ENCODE measurements at places on chromosomes 5 and 9.

GRCh38 chr9:135998410-135999071, 37.4 kb upstream of the UBAC1 start:
- H3K36me3 ChIP-seq: no peaks in the 10 kb centered on the region
- no peaks in the 10 kb centered on the region for H3K27me3 ChIP-seq
- no peak overlapping the region for H3K27ac ChIP-seq
- H3K4me1 ChIP-seq: peaks cover 1% of the 10 kb centered on the region
- no peak overlapping the region for H3K4me3 ChIP-seq
- no peak for DNase-seq

DNA sequence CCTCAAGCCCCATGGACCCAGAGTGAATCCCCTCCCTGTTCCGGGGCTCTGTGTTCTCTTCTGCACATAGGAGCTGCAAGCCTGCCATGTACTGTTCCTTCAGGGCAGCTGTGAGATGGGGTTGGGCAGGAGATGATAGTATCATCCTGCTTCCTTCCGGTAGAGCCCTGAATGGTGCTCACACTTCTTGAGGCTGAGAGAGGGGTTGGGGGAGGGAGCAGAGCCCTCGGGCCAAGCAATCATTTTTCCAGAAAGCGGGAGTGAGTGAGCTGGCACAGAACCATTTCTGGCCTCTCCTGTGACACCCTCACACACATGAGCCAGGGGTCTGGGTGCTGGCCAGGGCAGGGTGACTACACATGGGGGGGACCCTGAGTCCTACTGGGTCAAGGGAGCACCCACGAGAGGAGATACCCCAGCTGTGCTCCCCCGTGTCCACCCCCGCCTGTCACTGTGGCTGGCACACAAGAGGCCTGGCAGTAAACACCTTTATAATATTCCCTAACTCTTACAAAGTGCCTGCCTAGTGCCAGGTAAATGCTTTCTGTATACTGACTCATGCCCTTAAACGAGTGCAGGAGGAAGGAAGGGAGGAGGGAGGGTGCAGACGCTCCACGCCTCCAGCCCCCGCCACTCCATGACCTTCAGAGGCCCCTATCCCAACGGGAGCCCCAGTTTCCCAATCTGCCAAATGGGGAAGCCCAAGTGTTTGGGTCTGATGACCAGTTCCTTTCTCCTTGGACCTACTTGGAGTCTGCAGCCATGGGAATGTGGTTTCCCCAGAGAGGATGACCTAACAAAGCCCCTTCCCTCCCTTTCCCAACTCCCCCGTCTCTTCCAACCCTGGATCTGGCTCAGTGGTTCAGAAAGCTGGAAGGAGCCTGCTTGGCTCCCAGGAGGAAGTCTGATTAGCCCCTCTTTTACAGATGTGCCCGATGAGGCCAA, 15.5 kb downstream of the AKNA start:
- peak; percentile 72 for DNase-seq
- H3K27me3 ChIP-seq: no peaks in the 10 kb centered on the region
- peak overlapping the region; percentile 93 for H3K27ac ChIP-seq
- peaks cover 90% of the 10 kb centered on the region for H3K36me3 ChIP-seq

- no peak for DNase-seq
- no peak overlapping the region for H3K27ac ChIP-seq
- H3K36me3 ChIP-seq: no peaks in the 10 kb centered on the region
- H3K4me3 ChIP-seq: no peak overlapping the region
Observed at GRCh38 chr5:1363160-1363559, 18.3 kb upstream of the CLPTM1L start.

DNA sequence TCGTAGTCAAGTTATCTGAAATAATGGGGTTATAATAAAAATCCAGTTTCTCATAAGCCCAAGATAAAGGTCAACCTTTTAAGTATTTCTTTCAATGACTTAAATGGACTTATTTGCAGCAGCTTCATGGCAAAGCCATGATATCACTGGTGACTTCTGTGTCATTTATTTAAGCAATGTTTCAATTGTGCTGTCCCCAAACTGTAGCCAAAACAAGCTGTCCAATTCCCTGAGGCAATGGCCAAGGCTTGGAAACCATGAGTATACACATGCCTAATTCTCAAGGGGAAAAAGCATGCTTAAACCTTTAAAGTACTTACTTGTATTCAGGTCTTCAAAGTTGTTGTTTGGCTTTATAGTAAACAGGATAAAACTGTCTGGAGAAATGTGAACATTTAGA, 376.4 kb upstream of the TNC start:
- H3K27ac ChIP-seq: no peak overlapping the region
- no peak for DNase-seq
- peaks cover 2% of the 10 kb centered on the region for H3K27me3 ChIP-seq
- no peaks in the 10 kb centered on the region for H3K4me1 ChIP-seq

GRCh38 chr5:177472460-177473442, 683 bp downstream of the DBN1 start:
- H3K27ac ChIP-seq: no peak overlapping the region
- H3K27me3 ChIP-seq: peaks cover 25% of the 10 kb centered on the region
- peak overlapping the region; percentile 41 for H3K4me3 ChIP-seq

DNA sequence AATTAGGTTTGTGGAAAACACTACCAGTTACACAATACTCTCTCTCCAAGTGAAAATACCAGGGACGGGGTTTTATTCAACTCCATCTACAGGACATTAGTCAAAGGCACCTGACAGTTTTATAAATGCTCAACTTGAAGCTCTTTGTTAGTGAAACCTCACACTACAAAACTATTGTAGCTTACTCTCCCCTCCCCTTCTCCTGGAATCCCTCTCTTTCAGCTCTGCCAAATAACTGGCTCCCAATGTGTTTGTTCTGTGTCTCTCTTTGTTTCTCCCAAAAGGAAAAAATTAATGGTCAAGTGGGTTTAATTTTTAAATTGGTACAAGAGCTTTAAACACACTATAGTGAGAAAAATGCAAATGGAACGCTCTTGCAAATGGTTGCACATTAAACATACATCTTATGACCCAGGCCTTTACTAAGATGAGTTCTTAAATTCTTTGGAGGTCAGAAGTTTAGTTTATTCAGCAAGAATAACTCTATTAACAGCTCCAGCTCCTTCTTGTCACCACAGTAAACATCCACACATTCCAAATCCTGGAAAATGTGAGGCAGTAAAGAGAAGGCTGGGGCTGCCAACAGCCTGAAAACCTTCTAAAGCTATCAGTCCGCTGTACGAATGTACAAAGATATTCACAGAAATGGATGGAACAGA, 48.4 kb downstream of the ZNF608 start:
- no peaks in the 10 kb centered on the region for H3K4me1 ChIP-seq
- no peak overlapping the region for H3K4me3 ChIP-seq
- DNase-seq: no peak
- no peak overlapping the region for H3K27ac ChIP-seq
- no peaks in the 10 kb centered on the region for H3K27me3 ChIP-seq

DNA sequence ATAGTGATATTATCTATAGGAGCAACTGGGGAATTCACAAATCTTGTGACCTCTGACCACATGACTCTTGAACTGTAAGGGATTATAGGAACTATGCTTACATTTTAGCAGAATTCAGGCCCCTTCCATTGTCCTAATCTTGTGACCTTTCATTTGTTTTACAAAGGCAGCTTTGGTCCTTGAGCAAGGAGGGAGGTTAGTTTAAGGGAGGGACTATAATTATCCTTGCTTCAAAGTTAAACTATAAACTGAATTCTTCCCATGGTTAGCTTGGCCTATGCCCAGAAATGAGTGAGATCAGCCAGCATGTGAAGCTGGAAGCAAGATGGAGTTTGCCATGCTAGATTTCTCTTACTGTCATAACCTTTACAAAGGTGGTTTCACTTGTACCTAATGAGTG, 51.2 kb downstream of the TARS1 start:
- no peak for DNase-seq
- no peak overlapping the region for H3K27ac ChIP-seq
- no peak overlapping the region for H3K4me3 ChIP-seq
- H3K36me3 ChIP-seq: no peaks in the 10 kb centered on the region

DNA sequence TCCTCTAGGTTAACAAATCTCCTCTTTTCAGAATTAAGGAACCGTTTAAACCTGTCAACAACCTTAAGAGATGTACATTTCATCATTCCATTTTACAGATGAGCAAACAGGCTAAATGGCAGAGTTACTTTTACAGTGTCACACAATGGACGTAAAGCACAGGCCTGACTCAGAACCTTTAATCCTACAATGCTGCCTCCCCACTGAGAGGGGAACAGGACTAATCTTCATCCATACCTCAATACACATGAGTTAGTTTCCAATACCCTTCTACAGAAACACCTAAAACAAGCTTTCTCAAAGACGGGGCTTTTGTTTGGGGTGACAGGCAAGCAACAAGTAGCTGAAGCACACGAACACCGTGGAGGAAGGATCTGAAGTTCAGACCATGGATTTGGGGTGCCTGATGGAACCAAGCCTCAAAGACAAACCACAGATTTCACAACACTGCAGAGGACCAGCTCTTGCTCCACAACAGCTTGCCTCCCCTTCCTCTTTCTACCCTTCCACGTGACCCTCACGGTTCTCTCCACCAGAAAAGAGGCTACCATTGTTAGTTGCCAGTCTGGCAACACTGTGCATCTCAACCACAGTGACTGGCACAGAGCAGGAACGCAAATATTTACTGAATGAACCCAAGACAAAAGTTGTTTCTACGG, 1.8 kb downstream of the RNF130 start:
- H3K4me3 ChIP-seq: no peak overlapping the region
- peaks cover 18% of the 10 kb centered on the region for H3K4me1 ChIP-seq
- H3K27me3 ChIP-seq: peaks cover 27% of the 10 kb centered on the region
- no peak overlapping the region for H3K27ac ChIP-seq
- no peak for DNase-seq

DNA sequence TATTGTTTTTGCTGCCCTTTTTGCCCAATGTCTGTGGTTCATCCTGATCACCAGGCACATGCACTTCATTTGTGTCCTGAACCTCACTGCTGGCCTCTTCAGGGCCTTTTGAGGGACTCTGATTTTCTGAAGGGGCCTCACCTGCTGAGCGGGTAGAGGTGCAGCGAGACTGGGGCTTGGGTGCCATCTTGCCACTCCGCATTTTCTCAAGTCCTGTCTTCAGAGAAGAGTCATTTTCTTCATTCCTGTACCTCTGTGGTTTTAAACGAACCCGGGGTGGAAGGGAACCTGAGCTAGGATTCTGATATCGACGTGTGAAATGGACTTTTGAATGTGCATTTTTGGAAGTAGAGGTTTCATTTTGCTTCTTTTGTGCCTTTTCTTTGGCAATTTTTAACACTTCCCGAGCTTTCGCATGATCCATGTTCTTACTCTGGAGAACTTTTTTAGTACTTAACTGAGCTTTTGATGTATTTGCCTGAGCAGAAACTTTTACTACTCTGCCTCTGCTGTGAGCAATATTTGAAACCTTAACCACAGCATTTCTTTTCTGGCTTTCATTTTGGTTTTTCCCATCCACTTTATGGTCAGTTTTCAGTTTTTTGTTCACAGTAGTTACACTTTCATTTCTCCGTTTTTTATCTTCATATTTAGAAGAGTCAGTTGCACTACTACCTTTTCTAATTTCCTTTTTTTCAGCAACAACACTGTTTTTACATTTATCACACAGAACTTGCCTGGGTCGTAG, 26.1 kb downstream of the PWWP2A start:
- peak overlapping the region; percentile 54 for H3K27ac ChIP-seq
- peaks cover 33% of the 10 kb centered on the region for H3K36me3 ChIP-seq
- H3K4me1 ChIP-seq: peaks cover 25% of the 10 kb centered on the region

- H3K27me3 ChIP-seq: no peaks in the 10 kb centered on the region
- no peak overlapping the region for H3K4me3 ChIP-seq
- H3K27ac ChIP-seq: no peak overlapping the region
- no peak for DNase-seq
- H3K4me1 ChIP-seq: no peaks in the 10 kb centered on the region
Observed at GRCh38 chr9:86733929-86734328, 213.4 kb downstream of the GAS1 start.

GRCh38 chr5:145510769-145511168, 324.4 kb downstream of the PRELID2 start:
- no peak for DNase-seq
- H3K36me3 ChIP-seq: no peaks in the 10 kb centered on the region
- H3K27ac ChIP-seq: no peak overlapping the region
- no peak overlapping the region for H3K4me3 ChIP-seq
- no peaks in the 10 kb centered on the region for H3K4me1 ChIP-seq

DNA sequence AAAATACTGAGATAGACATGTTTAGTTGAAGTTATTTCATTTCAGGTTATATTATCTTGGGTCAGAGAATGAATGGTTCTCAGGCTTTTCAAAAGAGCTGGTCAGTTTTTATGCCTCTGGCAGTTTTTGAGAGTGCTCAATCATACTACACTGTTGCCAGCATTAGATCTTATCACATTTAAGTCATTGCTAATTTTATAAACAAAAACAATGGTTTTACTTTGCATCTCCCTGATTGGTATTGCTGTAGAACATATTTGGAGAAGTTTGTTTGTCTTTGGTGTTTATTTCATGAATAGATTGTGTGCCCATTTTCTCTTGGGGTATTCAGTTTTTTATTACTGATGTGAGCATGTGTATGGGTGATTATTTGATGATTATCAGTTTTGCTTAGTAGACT, 1.5 kb downstream of the CATSPER3 start:
- peaks cover 5% of the 10 kb centered on the region for H3K36me3 ChIP-seq
- no peak overlapping the region for H3K4me3 ChIP-seq
- H3K4me1 ChIP-seq: peaks cover 16% of the 10 kb centered on the region
- H3K27me3 ChIP-seq: no peaks in the 10 kb centered on the region

DNA sequence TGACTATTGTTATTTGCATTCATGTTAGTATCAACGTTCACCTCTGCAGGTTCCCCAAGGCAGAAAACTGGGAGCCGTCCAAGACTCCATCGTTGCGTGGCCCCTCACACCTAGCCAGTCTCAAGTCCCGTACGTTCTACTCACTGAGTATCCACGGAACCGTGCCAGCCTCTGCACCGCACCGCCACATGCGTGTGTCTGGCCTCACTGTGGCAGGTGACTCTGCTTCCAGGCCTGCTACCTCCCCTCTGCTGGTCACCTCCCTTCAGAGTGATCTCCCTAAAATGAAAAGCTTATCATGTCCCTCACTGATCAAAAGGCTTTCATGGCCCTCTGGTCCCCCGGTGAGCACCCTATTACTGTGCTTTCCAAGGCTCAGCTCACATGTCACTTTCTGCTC, 108.1 kb downstream of the GABBR2 start:
- H3K27ac ChIP-seq: no peak overlapping the region
- H3K4me3 ChIP-seq: no peak overlapping the region
- H3K4me1 ChIP-seq: no peaks in the 10 kb centered on the region
- no peaks in the 10 kb centered on the region for H3K36me3 ChIP-seq
- DNase-seq: no peak
- H3K27me3 ChIP-seq: peaks cover 4% of the 10 kb centered on the region

- no peak overlapping the region for H3K4me3 ChIP-seq
- DNase-seq: peak; percentile 17
- H3K27me3 ChIP-seq: peaks cover 6% of the 10 kb centered on the region
- no peaks in the 10 kb centered on the region for H3K4me1 ChIP-seq
Observed at GRCh38 chr9:126146254-126147145, 180.1 kb upstream of the MVB12B start.

DNA sequence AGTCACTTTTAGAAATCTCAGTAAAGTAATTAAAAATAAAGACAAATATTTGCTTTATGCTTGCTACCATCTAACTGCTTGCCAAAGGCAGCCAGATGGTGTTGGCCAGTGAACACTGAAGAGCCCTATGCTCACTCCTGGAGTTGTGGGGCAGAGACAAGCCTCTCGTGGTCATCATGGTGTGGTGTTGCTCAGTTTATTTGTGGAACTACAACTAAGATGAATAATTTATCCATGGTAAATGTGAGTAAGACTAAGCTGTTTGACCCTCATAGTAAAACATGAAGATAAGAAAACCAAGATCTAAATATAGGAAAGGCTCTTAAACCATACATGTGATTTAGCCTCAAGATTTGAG, 100.7 kb downstream of the PDE8B start:
- no peaks in the 10 kb centered on the region for H3K36me3 ChIP-seq
- no peak overlapping the region for H3K4me3 ChIP-seq
- H3K27ac ChIP-seq: no peak overlapping the region
- peaks cover 20% of the 10 kb centered on the region for H3K27me3 ChIP-seq

- H3K4me1 ChIP-seq: no peaks in the 10 kb centered on the region
- H3K4me3 ChIP-seq: no peak overlapping the region
- H3K27ac ChIP-seq: no peak overlapping the region
- peaks cover 7% of the 10 kb centered on the region for H3K27me3 ChIP-seq
Observed at GRCh38 chr9:27414220-27414761, 109.8 kb upstream of the IFNK start.

All from activated CD4-positive, alpha-beta memory T cell treated with anti-CD3 and anti-CD28 coated beads, Interleukin-2, amount 10 ng/mL, durations not matched to agents 7 days and 5 days (primary cell).